Dorsolateral prefrontal cortex (tissue), 122 donors: ENCODE measurements at places on chromosomes 4 and X.

GRCh38 chrX:70774223-70774622 lies 134.3 kb downstream of the TEX11 start:
- DNase-seq: no peak

GRCh38 chrX:110315551-110315950 lies 2.3 kb downstream of the AMMECR1 start:
- DNase-seq: no peak

GRCh38 chr4:112881842-112882241 lies 167.6 kb upstream of the ANK2 start:
- DNase-seq: peak; percentile 48

DNA sequence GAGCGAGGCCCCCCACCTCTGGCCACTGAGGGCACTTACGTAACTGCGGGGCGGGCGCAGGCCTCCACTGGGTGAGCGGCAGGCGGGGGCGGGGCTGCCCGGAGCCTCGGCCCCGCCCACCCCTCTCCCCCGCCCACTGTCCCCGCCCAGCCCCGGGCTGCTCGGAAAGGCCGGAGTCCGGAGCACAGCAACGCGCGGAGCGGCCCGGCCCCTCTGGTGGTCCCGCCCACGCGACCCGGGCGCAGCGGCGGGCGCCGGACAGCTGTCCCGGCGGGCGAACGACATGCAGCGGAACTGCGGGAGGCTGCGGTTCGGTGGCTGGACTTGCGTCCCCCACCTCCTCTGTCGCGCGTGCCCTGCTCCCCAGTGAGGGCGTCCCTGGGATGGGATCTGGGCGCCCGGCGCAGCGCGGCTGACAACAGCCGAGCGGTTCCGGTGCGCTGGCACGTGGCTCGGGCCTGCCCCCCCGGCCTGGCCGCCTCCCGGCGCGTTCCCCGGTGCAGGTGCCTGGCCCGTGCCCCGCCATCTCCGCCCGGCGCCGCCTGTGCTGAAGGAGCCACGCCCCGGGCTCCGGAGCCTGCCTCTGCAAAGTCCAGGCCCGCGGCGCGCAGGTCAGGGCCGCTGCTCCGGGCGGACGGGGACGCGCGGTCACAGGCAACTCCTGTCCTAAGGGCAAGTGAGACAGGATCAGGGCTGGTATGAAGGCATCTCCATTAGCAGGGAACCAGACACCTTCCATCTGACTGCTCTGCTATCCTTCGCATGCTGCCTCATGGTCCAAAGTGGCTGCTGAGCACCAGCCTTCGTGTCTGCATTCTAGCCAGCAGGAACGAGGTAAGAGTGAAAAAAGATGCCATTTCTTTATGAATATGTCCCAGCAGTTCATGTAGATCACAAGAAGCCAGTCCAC lies 21.8 kb upstream of the JAKMIP1 start:
- DNase-seq: peak; percentile 65

GRCh38 chr4:181637186-181638105 lies 605.8 kb upstream of the TENM3 start:
- DNase-seq: no peak

GRCh38 chr4:161728929-161729328 lies 434.9 kb downstream of the FSTL5 start:
- DNase-seq: no peak

DNA sequence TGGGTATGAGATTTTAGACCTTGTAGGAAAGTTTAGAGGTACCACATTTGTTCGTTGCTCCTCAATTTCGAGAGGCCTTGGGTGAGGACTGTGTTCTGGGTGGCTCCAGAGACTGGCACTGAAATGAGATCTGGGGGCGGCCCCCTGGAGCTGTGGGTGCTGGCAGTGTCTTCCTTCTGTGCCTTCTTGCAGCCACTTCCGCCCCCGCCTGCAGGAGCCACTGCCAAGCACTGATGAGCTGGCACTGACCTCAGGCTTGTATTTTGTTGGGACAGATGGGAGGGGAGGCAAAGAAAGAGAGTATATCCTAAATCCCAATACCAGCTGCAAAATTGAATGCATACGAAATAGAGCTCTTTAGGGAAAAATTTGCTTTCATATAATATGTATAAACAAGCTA lies 64.5 kb upstream of the CLDN34 start:
- peak; percentile 28 for DNase-seq

DNA sequence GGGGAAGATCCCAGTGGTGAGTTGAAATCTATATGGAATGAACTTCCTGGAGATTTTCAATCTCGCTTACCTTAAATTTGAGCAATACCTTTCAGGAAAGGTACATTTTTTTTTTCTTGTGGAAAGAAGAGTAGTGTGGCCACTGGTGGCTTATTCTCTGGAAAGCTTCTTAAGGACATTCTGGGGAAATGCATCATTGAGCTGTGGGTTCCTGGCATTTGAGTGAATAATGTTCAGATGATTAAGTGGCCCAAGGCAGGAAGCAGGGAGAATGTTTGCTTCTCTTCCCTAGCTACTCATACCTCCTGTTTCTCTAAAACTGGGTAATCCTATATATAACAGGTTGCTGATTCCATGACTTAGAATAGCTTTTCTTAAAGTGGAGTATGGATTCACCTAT lies 31.8 kb downstream of the STAG2 start:
- no peak for DNase-seq

DNA sequence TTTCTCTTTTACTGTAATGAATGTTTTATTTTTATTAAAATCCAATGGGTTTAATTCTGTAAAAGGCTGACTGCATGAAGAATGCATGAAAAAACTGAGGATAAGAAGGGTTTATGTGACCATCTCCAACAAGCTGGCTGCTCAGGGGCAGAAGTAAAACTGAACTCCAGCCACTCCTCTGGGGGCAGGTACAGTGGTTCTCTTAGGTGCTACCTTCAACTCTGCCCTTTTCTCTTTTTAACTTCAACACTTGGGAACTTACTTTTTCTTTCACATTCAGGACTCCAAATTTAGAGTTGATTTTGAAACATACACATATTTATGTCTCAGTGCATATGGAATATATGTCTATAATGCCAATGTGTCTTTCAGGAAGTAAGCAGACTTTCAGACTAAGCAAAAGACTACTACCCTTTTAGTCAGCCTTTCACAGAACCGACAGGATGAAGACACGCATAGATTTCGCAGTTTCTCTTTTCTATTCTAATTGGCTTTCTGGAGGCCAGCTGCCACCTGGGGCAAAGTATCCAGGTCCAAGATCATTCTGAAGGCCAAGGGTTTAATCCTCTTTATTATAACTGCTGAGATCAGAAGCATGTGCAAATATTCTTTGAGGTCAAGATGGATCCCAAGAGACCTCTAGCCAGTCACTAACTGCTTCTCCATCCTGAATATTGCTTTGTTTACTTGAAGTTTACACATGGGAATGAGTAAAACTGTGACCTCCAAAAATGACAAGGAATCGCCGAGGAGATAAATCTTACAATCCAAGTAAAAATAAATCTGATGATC lies 30.7 kb downstream of the HS3ST1 start:
- DNase-seq: no peak

DNA sequence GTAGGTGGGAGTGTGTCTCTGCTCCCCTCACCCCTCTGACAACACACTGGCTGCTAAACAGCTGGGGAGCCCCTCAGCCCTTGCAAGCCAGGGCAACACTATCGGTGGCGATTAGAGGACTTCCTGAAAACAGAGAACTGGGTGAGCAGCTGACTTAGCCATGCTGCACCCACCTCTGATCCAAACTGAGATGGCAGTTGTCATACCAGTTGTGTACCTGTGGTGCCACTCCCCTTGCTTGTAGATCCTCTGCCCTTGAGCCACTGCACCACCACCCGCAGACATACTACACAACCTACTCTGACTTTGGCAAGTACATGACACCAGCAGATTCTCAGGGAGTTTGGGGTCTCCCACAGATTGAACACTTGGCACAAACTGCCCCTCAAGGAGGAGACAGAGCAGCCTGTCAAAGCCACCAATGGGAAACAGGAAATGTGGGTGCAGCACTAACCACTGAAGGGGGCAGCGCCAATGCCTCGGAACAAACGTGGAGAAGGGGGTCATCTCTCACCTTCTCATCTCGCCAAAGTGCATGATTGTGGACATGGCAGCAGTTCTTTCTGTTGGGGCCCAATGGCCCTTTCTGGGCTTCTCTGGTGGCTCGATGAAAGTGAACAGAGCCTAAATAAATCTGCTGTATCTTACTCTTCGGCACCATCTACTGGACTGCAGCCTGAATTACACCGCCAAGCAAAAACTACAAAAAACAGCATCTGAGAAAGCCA lies 119.8 kb downstream of the NEK1 start:
- DNase-seq: no peak

- no peak for DNase-seq
Observed at GRCh38 chr4:18127030-18127429, 105.5 kb upstream of the LCORL start.

- no peak for DNase-seq
Observed at GRCh38 chrX:70172964-70173363, 4.3 kb upstream of the DGAT2L6 start.

GRCh38 chr4:56653461-56654237 lies 27.4 kb downstream of the HOPX start:
- DNase-seq: no peak

- DNase-seq: no peak
Observed at GRCh38 chr4:101218346-101218745, 129.0 kb downstream of the PPP3CA start.

DNA sequence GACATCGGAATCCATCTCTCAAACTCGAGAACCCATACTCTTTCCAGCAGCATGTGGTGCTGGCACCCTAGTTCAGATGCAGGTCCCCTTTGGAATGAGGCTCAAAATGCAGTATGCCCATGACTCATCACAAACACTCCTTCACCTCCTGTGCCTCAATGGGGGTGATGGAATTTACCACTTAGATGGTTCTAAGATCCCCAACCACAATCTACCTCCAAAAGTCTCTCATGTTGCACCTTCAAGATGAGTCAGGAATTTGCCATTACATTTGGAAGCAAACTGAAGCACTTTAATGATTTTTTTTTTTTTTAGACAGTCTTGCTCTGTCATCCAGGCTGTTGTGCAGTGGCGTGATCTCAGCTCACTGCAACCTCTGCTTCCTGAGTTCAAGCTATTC lies 8.5 kb upstream of the MID1 start:
- no peak for DNase-seq

DNA sequence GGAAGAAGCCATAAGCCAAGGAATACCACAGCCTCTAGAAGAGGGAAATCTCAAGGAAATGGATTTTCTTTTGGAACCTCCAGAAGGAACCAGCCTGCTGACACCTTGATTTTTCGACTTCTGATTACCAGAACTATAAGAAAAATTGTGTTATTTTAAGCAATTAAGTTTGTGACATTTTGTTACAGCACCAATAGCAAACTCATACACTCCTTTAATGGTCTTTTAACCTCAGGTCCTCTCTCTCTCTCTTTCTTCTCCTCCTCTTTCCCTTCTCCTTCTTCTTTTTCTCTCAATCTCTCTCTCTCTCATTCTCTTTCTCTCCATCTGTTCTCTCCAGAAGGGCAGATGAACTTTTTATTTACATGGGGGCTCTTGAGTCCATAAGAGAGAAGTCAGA lies 26.3 kb downstream of the ARSD start:
- DNase-seq: no peak

DNA sequence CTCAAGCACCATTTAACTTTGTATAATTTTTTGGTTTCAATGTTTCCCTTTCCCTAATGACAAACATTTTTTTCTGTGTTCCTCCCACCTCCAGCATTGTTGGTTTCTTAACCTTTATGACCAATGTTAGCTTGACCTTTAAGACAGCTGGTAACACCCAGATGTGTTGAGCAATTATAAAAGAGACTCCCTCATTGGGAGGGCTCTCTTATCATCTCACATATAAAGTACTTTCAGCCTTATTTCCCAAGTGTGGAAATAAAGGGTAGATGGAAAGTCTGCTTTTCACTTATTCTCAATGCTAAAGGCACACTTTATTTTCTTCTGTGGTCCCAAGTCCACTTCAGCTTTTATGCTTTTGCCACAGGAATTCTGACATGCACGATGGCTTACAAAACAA lies 1420.4 kb downstream of the RAPGEF2 start:
- no peak for DNase-seq

GRCh38 chrX:5117816-5118215 lies 1110.9 kb downstream of the NLGN4X start:
- DNase-seq: no peak

GRCh38 chr4:151866592-151866918 lies 105.7 kb upstream of the GATB start:
- DNase-seq: no peak

- no peak for DNase-seq
Observed at GRCh38 chr4:15550491-15550890, 80.8 kb downstream of the CC2D2A start.

- no peak for DNase-seq
Observed at GRCh38 chr4:169098054-169098497, 88.0 kb upstream of the CBR4 start.

DNA sequence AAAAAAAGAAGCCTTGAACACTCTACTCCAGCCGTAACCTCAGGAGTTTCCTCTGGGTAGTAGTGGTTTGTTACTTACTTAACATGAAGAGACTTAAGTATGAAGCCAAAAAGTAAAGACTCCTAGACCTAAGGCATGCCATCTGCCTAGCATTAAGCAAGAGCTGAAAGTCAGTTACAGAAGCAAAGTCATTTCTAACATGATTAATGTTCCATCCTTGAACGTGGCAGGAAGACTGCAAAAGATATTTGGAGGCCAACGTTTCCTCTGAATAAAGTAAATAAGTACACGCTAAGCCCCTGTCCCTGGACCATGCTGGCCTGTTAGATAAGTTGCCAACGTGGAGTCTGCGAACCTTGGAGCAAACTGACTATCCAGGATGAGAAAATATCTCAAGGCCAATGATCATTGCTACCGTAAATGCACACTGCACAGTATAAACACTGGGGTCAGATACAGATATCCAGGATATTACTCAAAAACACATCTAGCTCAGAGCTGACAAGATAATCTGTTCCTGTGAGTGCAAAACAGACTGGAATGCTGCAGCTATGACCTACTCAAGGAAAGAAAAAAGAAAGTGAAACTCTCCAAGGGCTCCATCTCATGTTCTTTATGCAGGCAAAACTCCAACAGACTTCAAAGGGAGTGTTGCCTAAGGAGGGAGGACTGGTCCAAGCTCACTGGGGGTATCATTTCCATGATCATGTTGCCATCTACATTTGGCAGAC lies 255.8 kb downstream of the COL25A1 start:
- DNase-seq: no peak

- no peak for DNase-seq
Observed at GRCh38 chrX:7272346-7272745, 124.4 kb upstream of the PUDP start.

GRCh38 chr4:26803211-26803861 lies 57.3 kb upstream of the STIM2 start:
- DNase-seq: peak; percentile 74

DNA sequence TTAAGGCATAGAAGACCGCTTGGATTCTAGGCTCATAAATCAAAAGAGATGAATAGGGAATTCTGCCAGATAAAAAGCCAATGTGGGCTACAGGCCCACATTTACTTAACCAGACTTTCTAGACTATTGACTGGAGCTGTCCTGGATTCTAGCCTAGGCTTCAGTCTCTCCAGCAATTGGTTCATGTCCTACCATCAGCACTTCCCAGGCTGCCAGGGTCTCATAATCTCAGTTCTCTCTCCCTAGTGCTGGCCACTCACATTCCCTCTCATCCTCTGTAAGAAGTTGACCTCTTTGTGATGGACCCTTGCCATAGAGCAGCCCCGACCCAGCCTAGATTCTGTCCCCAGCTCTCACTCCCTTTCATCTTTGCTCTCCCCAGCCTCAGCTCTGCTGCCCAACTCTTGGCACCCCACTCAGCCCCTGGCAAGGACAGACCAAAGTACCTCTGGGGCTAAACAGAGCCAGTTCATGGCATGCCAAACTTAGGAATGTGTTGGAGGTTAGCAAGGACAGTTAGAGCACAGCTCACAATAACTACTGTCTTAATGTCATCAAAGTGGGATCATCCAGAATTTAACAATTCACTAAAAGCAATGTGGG lies 396.2 kb downstream of the INPP4B start:
- DNase-seq: no peak

- DNase-seq: no peak
Observed at GRCh38 chr4:156889616-156890594, 81.7 kb downstream of the PDGFC start.
